ENCODE measurements at places on chromosomes 1 and 21. TPM values are rescaled to one million over a fixed set of nuclear protein-coding genes. Genes with fewer than 3 reads are reported as not detected.

Gene MTF1
- total RNA-seq, result 2.5 TPM

DNA sequence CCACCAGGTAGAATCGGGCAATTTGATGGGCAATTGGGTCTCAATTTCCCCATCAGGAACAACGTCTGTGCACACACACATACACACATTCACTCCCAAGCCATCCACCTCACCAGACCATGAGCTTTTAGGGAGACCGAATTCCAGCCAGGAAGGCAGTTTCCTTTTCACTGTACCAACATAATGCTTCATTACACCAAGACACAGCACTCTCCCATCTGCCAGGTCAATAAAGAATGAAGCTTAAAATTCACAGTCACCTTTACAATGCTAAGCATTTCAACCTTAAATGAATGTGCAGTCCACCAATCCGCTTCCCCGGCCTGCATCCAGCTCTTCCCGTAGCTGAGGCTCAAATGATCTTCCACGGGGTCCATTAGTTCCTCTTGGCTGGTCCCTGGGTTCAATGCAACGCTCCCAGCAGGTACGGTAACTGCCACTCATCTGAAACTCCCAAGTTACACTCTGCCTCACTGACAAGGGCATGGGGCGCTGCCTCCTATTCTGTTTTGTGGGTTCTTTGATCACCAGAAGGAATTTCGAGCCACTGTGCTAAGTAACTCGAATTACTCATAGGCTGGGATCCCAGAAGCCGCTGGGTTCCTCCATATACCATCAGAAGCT is 105.0 kb downstream of the SIM2 start:
- no peak for DNase-seq

DNA sequence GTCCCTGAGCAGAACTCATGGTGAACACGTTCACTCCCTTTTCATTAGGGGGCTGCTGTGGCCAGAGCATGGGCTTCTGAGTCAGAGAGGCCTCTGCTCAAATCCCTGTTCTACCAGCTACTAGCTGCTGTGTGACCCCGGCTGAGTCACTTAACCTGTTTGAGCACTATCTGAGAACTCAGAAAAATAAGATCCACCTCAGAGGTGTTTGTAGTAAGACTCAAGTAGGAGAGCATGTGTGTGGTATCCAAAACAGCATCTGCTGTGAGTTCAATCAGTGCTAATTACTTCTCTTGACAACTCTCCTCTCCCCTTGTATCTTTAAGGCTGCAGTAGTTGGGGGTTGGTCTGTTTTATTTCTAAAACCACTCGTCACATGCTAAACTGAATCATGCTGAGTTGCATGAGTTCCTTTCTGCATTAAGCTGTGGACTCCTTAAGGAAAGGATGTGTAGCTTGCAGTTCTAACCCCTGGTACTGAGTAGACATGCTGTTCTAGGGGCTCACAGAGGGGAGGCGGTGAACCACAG is 39.7 kb upstream of the JUN start:
- peak; percentile 59 for DNase-seq

- peak; percentile 11 for DNase-seq
Measured at GRCh38 chr1:96360036-96360795, 361.4 kb upstream of the PTBP2 start.

DNA sequence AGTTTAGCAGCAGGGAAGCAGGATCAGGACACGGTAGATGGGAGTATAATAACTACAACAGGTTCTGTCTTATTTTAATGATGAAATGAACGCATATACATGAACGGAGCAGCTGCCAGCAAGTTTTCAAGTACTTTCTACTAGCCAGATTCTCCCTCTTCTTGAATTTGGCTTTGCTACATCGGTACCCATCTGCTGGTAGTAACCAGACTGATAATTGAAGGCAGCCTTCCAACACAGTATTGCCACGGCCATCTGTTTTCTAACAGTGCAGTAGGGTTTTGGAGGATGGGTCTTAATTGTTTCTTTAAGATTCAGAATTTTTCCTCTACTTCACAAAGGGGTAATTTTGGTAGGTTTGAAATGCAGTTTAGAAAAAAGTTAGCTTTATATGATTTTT is 33.4 kb downstream of the CENPF start:
- no peak for DNase-seq

Gene OR2T33
- total RNA-seq, result not detected

Gene KRTAP13-4
- not detected for total RNA-seq

DNA sequence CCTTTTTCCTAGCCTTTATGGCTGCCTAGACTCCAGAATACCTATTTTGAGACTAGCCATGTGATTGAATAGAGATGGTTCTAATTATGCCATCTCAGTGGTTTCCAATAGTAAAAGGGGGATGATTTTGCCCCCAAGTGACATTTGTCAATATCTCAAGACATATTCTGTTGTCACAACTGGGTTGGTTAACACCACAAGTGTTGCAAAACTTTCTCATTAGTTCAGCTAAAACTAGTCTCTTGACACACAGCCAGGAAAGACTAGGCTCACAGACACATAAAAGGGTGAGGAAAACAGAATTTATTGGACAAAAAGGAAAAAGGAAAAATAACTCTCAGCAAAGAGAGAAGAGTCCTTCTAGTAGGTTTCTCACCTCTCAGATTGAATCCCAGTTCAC is 39.9 kb upstream of the GBP5 start:
- no peak for DNase-seq

Gene LDLRAD1
- not detected for total RNA-seq

Gene DNM3
- total RNA-seq, result not detected

All from MG63 (cell line).